ENCODE measurements at places on chromosomes 11 and 22.

DNA sequence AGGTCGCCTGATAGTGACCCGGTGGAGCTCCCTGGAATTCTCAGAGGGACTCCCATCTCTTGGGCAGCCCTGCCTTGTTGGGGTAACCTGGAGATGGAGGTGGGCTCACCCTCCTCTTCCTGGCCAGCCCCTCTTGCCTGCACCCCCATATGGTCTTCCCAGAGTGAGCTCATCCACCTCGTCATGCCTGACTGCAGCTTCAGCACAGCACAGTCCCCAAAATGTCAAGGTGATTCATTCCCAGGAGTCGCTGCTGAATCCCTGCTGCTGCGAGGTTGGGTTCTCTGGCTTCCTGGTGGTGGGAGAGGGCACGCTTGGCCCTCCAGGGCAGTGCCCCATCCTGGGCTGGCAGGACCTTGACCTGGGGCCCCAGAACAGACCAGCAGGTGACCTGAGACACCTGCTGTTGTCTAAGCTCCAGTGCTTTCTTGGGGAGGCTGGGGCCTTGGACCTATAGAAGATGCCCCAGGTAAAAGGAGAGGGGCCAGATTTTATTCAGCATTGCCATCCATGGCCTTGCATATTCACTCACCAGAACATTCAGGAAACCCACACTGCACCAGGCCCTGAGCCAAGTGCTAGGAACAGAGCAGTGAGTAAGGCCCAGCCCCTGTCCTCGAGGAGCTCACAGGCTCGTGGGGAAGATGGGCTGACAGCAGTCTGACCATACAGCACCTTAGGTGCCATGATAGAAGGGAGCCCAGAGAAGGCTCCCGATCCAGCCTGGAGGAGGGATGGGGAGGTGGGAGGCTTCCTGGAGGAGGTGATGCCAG lies 72.9 kb downstream of the CACNA1I start:
- DNase-seq: no peak

DNA sequence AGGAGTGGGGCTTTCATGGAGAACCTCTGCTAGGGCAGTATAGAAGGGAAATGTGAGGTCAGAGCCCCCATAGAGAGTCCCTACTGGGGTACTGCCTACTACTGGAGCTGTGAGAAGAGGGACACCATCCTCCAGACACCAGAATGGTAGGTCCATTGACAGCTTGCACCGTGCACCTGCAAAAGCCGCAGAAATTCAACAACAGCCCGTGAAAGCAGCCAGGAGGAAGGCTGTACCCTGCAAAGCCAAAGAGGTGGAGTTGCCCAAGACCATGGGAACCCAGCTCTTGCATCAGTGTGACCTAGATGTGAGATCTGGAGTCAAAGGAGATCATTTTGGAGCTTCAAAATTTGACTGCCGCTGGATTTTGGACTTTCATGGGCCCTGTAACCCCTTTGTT lies 245.6 kb downstream of the TENM4 start:
- no peak for DNase-seq

- DNase-seq: no peak
Observed at GRCh38 chr11:43954241-43954640, 11.8 kb downstream of the C11orf96 start.

DNA sequence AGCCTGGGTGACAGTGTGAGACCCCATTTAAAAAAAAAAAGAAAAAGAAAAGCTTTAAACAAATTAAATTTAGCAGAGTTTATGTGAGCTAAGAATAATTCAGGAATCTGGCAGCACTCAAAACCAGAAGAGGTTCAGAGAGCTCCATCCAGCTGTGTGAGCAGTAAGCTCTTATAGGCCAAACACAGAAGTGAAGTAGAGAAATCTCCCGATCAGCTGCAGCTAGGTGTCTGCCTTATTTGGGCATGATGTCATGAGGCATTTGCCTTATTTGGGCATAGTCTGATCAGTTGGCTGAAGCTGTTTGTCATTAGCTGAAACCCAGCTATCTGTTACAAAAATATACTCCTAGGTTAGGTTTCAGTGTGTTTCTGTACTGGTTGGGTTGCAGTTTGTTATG lies 8.2 kb downstream of the MS4A15 start:
- no peak for DNase-seq

- no peak for DNase-seq
Observed at GRCh38 chr11:29040489-29040888, 932.3 kb downstream of the METTL15 start.

DNA sequence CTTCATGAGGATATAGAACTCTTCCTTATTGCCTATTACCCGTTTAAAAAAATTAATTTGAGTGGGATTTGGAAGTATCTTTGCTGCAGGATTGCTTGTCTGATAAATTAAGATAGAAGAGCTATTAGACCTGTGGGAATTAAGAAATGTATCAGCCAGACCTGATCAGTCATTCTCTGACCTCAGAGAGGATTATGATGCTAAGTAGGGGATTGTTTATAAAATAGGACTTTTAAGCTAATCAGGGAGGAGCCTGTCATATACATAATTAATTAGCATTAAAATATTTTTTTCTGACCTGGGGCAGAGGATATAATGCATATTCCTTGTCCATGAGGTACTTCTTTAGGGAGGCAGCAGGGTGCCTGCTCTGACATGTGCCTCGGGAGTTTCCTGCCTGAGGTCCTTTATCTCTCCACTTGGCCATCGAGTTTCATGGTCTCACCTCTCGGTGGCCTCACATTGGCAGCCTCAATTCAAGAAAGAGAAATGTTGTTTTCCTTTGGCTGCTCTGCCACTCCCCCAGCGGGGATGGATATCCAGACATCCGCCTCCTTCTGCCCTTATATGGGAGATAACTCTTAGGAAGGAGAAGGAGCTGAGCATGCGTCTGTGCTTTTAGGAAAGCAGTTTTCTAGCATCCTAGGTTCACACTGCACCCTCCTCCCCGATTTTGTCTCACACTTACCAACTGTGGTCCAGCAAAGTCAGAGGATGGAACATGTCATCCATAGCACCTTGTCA lies 41.1 kb downstream of the DIXDC1 start:
- no peak for DNase-seq

DNA sequence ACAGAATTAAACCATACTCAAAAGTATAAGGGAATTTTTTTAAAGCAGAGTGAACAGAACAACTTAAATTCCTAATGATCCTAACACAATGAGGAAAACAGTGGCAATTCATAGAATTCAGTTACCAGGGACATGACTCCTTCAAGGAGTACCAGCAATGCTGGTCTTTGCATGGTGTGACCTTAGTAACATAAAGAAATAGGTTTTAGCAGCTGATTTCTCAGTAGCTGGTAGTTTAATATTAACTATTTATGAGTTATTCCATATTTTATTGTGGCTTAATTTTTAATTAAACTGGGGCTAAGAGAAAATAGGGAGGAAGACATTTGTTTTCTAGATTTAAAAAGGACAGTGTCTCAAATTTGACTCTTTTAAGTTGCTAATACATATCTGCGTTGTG lies 30.9 kb downstream of the CHKA start:
- no peak for DNase-seq

- DNase-seq: no peak
Observed at GRCh38 chr11:26332572-26332915, 614 bp downstream of the ANO3 start.

GRCh38 chr22:36016684-36017083 lies 11.9 kb downstream of the RBFOX2 start:
- DNase-seq: no peak

GRCh38 chr22:44932493-44932892 lies 77.3 kb downstream of the PHF21B start:
- no peak for DNase-seq

GRCh38 chr22:36107436-36107835 lies 53.1 kb downstream of the APOL3 start:
- no peak for DNase-seq

- no peak for DNase-seq
Observed at GRCh38 chr11:65918211-65919140, at the start of gene C11orf68. Gene C11orf68 (minus strand): TSS chr11:65919062. CDS start chr11:65919031, 31 bp downstream.

- DNase-seq: peak; percentile 51
Observed at GRCh38 chr11:78350091-78350645, 67.5 kb downstream of the GAB2 start.

- DNase-seq: no peak
Observed at GRCh38 chr11:95330302-95330701, 99.3 kb upstream of the SESN3 start.

DNA sequence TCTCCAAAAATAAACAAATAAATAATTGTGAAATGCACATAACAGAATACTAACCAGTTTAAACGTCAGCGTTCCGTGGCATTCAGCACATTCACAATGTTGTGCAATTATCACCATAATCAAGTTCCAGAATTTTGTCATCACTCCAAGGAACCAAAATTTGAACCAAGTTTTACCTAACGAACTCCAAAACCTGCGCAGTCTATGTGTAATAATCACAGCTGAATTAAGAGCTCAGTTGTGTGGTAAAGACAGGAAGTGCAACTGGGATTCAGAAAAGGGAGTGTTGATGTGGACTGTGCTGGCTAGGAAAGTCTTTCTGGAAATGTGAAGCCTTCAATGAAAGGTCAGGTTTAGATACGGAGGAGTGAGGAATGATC lies 5.4 kb upstream of the MCAM start:
- DNase-seq: no peak
